ENCODE measurements at places on chromosomes 16 and 17. TPM values are rescaled to one million over a fixed set of nuclear protein-coding genes. Genes with fewer than 3 reads are reported as not detected.

Gene GINS2
- polyA plus RNA-seq = 1.3 TPM

GRCh38 chr17:18191967-18192366 is 8.3 kb downstream of the ALKBH5 start:
- H3K27ac ChIP-seq = no peak overlapping the region
- H3K4me1 ChIP-seq = peaks cover 61% of the 10 kb centered on the region
- H3K27me3 ChIP-seq = no peaks in the 10 kb centered on the region
- DNase-seq = no peak

DNA sequence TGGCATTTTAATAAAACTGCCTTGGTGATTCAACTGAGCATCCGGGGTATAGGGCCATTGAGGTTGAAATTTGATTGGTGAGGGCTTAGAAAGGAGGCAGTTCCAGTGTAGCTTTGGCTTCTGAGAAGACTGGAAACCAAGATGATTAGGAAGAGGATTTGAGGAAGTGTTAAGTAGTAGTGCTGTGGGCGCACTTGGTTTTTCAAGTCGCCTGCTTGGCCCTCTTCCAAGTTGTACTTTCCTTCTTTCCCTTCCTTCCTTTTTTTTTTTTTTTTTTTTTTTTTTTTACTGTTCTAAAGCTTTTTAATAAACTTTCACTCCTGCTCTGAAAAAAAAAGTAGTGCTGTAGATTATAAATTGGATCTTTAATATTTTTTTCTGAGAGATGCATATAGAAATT is 320.5 kb downstream of the UTP18 start:
- no peak overlapping the region for H3K4me3 ChIP-seq
- H3K27ac ChIP-seq = no peak overlapping the region
- DNase-seq = no peak
- H3K36me3 ChIP-seq = no peaks in the 10 kb centered on the region

GRCh38 chr16:57893559-57894389 is 77.2 kb downstream of the CNGB1 start:
- H3K36me3 ChIP-seq = no peaks in the 10 kb centered on the region
- peak overlapping the region; percentile 64 for H3K27ac ChIP-seq
- peak overlapping the region; percentile 6 for H3K4me3 ChIP-seq
- no peak for DNase-seq
- peaks cover 16% of the 10 kb centered on the region for H3K27me3 ChIP-seq
- H3K4me1 ChIP-seq = peaks cover 15% of the 10 kb centered on the region

DNA sequence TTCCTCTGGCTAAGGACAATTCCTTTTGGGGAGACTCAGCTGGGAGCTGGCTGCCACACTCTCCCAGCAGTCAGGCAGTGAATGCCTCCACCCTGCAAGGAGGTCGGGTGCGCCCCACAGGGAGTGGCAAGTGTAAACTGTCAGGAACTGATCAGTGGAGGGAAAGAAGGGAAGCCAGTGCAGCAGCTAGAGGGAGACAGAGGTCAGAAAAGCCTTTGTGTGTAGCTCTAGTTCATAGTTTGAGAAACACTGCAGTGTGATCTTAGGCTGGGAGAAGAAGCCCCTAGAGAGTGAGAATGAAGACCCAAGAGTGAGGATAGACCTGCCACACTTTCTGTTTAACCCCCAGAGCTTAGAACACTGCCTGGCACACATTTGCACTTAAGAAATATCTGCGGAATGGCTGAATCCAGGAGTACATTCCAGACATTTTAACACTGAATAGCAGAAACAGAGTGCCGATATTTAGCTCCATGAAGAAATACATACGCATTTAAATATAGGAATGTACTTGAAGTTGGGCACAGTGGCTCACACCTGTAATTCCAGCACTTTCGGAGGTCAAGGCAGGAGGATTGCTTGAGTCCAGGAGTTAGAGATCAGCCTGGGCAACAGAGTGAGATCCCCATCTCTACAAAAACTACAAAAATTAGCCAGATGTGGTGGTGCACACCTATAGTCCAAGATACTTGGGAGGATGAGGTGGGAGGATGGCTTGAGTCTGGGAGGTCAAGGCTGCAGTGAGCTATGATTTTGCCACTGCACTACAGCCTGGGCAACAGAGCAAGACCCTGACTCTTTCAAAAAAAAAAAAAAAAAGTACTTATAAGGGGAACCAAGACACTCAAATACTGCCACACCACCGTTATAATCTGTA is 11.1 kb upstream of the SLC5A11 start:
- peaks cover 8% of the 10 kb centered on the region for H3K36me3 ChIP-seq
- no peaks in the 10 kb centered on the region for H3K4me1 ChIP-seq
- H3K27me3 ChIP-seq = no peaks in the 10 kb centered on the region
- no peak overlapping the region for H3K27ac ChIP-seq
- DNase-seq = no peak
- no peak overlapping the region for H3K4me3 ChIP-seq
